ENCODE measurements at places on chromosomes 7 and 10.
A peak's percentile ranks its signal among the peaks of the same experiment; 100 is the strongest.

GRCh38 chr7:117807676-117808075 lies 65.6 kb downstream of the CTTNBP2 start:
- no peak for DNase-seq

- no peak for DNase-seq
These were observed 101.0 kb downstream of the CABCOCO1 start for GRCh38 chr10:61763778-61764177.

DNA sequence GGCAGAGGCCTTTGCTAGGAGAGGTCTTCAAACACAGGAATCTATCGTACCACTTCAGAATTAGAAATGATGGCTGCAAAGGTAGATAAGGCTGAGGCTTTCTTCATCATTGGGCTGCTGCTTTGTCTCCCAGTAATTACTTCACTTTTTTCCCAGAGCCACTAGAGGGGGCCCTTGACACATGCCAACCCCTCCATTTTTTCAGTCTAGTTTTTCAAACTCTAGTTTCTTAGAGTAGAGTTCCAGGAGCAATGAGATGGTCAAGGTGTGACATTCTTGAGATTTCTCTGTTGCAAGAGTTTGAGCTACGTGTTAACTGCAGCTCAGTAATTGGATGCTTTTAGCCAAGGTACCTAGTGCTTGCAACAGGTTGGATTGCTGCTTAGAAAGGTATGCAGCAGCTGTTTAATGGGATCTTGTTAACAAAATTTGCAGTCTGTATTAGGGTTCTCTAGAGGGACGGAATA lies 33.8 kb upstream of the RBM20 start:
- DNase-seq: peak; percentile 64

DNA sequence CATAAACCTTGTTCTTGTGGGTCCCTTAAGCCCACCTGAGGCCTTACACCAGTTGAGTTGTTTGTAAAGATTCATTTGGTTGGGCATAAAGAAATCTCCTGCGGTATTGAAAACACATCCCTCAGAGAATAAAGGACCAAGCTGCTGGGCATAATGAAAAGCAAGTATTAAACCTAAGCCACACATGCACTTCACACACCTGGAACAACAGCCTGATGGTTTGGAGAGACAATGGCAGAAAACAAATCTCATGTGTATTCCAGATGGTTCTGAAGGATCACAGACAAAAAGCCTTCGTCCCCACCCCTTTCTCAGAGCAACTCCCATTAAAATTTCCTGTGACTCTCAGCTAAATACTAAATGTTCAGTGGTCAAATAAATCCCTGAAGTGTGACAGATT lies 44.2 kb downstream of the FEZF1 start:
- no peak for DNase-seq

- no peak for DNase-seq
These were observed 354.2 kb downstream of the DNAJB6 start for GRCh38 chr7:157690833-157691585.

DNA sequence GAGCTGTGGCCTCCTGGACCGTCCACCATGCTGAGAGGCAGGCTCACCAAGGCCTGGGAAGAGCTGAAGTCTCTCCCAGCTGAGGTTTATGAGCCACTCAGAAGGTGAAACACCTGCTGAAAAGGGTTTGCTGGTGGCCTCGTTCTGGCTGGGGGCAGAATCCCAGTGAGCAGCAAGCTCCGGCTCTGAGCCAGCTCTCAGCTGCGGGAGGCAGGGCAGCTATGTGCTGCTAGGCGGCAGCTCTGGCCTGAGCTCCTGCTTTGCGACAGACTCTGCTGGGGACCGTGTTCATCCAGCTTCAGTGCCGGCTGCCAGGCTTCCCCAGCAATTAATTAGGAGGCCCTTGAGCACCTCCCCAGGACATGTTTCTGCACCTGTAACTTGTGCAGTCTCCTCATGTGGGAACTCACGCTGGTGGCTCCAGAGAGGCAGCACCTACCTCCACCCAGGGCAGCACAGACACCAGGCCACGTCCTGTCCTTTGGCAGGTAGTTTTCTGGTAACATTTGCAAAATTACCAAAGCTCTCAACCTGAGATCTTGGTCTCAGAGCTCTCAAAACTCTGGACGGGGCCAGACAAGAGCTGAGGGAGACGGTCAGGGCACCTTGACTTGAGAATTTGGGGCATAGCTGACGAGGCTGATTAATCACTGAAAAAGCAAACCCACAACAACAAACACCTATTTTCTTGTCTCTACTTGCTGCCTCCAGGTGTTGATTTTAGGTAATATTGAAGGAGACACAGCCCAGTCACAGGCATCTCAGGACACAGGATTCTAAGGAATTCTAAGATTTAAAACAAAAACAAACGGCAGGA lies 185.0 kb downstream of the TCERG1L start:
- no peak for DNase-seq

DNA sequence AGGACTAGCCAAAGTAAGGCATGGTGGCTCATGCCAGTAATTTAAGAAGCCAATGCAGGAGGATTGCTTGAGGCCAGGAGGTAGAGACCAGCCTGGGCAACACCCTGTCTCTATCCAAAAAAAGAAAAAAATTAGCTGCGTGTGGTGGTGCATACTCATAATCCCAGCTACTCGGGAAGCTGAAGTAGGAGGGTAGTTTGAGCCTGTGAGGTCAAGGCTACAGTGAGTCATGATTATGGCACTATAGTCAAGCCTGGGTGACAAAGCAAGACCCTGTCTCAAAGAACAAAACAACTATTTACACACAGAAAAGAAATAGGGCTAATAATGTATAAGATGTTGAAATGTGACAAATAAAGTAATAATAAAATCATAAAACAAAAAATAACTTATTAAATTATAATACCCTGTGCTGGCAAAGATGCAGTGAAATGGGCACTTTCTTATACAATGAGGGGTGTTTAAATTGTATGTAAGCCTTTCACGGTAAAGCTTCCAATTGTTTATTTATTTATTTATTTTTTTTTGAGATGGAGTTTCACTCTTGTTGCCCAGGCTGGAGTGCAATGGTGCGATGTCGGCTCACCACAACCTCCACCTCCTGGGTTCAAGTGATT lies 175.2 kb downstream of the TPST1 start:
- no peak for DNase-seq

GRCh38 chr7:44064791-44065430 lies 456 bp downstream of the PGAM2 start:
- DNase-seq: peak; percentile 30

- no peak for DNase-seq
These were observed 61.4 kb downstream of the CREB5 start for GRCh38 chr7:28473571-28474281.

DNA sequence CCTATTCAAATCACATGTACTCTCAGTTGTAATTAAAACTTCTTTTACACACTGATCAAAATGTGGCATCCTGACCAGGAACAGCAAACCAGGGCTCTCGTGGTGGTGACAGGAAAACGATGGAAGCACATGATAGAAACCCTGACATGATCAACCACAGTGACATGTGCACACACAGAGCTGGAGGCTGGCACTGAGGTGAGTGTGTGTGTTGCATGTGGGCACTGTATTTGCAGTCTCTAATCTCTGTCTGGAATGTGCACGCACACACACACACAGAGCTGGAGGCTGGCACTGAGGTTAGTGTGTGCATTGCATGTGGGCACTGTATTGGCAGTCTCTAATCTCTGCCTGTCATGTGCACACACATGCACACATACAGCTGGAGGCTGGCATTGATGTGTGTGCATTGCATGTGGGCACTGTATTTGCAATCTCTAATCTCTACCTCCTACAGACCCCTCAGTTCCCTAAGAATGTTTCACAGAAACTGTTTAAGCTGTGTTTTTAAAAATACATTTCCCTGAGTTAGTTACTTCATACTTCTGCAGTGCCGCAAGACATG lies 406.9 kb downstream of the SFMBT2 start:
- DNase-seq: no peak

GRCh38 chr7:102426268-102427018 lies 6.9 kb upstream of the ORAI2 start:
- DNase-seq: peak; percentile 78

GRCh38 chr10:100943508-100943907 lies 25.8 kb upstream of the SEMA4G start:
- DNase-seq: no peak

- no peak for DNase-seq
These were observed 9.5 kb upstream of the ADAM12 start for GRCh38 chr10:126397640-126398382.

- no peak for DNase-seq
These were observed 499.0 kb upstream of the SEMA3D start for GRCh38 chr7:85685901-85686300.

- no peak for DNase-seq
These were observed 153.9 kb upstream of the PCBD1 start for GRCh38 chr10:71042216-71042615.

GRCh38 chr10:3412646-3413045 lies 240.1 kb upstream of the PITRM1 start:
- DNase-seq: no peak

GRCh38 chr10:116654816-116655215 lies 34.1 kb downstream of the PNLIPRP2 start:
- DNase-seq: no peak

- DNase-seq: no peak
These were observed 3.6 kb downstream of the TMEM254 start for GRCh38 chr10:80081801-80082750.

DNA sequence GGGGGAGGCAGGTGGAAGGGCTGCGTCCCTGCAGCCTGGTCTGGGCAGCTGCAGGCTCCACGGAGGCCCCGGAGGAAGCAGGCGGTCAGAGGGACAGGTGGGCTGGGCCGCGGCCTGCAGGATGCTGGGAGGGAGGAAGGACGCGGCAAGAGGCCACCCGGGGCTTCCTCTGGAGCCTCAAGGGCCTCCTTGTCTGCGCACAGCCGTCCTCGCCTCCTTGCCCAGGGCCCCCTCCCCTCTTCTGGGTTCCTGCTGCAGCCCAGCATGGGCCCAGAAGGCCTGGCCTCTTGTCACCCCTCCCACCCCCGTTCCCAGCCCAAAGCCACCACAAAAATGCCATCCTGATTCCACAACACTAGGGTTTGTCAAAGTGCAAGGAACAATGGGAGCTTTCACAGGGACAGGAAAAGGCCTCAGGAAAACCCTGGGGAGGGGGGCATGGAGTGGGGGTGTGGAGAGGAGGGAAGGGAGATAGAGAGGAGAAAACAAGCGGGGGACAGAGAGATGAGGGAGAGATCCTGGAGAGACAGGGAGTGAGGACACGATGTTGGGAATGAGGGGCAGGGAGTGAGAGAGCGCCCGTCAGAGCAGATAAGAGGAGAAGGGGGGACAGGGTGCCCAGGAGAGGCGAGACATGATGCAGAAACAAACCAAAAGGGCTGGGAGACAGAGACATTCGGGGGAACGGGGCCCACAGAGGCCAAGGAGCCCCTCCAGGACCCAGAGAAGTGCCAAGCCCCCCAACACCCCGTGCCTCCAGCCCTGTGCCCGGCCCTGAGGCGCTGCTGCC lies 41.8 kb downstream of the ZCCHC24 start:
- DNase-seq: no peak

DNA sequence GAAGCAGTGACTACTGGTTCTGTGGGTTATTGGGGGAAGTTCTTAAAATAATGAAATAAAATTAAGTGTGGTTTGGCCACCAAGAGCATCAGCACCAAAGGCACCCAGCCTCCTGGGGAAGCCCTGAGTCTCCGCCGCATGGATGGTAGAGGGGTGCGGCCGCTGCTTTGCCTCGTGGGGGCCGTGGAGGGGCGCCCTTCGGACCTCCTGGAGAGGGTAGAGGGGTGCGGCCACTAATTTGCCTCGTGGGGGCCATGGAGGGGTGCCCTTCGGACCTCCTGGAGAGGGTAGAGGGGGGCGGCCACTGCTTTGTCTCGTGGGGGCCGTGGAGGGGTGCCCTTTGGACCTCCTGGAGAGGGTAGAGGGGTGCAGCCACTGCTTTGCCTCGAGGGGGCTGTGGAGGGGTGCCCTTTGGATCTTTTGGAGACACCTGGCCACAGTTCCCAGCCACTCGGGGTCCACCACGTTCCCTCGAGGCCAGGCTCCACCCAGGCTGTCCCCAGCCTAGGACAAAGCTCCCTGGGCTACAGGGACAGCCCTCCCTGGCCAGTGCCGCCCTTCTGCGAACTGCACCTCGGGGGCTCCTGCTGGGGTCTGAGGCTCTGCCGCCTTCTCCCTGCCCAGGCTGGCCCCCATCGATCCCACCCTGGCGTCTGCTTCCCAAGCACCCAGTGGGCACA lies 535.1 kb downstream of the PTPRN2 start:
- DNase-seq: no peak

DNA sequence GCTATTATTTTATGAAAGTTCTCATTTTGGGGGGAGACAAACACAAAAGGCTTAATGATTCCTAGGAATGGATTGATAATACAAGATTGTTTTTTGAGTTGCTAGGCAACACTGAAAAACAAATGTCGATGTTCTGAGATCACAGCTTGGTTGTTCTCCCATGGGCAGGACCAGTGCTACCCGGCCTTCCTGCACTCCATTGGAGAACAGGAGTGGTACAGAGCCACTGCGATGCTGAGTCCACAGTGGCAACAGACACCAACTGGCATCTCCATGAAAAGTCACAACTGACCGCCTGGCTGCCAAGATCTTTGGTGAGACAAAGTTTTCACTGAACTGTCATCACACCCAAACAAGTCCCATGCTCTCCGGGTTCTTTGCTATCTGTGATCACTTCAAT lies 68.9 kb upstream of the NMT2 start:
- no peak for DNase-seq

DNA sequence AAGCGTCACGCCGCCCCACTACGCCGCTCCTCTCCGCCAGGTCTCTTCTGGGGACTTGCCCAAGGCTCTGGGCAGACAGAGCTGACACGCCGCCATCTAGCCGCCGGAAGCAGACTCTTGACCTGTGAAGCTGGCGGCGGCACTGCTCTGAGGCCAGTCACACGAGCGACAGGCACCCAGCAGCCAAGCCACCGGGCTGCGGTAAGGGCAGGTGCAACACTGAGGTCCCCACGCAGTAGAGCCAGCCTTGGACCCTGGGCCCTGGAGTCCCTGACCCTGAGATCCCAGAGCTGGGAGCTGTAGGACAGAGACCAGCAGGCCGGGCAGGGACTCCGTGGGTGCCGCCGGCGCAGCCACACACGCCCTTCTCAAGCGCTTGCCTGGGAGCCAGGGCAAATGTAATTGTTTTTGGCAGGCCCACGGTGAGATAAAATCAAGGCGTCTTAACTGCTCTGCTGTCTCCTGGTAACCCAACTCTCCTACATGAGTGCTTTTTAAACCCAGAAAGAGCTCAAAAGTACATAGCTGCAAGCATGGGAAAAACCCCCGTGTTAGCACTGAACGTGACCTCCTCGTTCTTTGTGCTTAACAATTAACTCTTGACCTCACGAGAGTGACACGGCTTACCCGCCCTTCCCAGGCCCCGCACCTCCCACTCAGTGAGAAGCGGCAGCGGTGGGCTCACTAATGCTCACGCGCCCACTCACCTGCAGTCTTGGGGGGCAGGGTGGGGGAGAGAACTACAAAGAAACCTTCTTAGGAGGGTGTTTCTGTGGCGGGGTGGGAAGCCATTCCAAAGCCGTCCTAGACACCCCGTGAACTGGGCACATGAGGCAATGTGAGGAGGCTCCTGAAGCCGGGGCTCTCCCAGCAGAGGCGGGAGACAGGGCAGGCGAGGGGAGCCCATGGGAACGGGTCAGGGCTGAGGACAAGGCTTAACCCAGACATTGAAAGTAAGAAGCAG lies 8.5 kb downstream of the GPER1 start:
- no peak for DNase-seq

- DNase-seq: no peak
These were observed 284.7 kb upstream of the SHH start for GRCh38 chr7:156096771-156097538.
